ENCODE measurements at places on chromosomes 1 and 21. TPM values are rescaled to one million over a fixed set of nuclear protein-coding genes. Genes with fewer than 3 reads are reported as not detected.

The ALX3 gene
- not detected for polyA plus RNA-seq

The PPIAL4G gene
- polyA plus RNA-seq: not detected

- no peaks in the 10 kb centered on the region for H3K36me3 ChIP-seq
- DNase-seq: no peak
- H3K4me3 ChIP-seq: no peak overlapping the region
- H3K4me1 ChIP-seq: peaks cover 25% of the 10 kb centered on the region
Measured at GRCh38 chr1:184194236-184194635, 142.7 kb downstream of the TSEN15 start.

The PEX14 gene
- polyA plus RNA-seq: 15.7 TPM

DNA sequence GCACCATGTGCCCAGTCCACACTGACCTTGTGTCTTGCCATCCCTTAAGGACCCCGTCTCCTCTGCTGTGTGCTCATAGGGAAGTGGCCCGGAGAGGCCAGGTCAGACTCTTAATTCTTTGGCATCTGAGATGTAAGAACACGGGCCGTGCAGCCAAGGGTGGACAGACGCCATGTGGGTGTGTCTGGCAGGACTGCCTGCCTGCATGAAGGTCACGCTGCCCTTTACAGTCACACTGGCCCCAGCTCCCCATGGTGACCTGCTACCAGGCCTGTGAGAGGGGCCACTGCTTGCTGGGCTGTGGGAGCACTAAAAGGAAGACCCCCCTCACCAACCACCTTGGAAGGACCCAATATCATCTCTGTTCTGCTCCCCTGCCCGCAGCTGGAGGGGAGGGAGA, 17.7 kb downstream of the DHRS3 start:
- no peaks in the 10 kb centered on the region for H3K27me3 ChIP-seq
- H3K4me3 ChIP-seq: no peak overlapping the region
- H3K36me3 ChIP-seq: no peaks in the 10 kb centered on the region
- H3K4me1 ChIP-seq: peaks cover 92% of the 10 kb centered on the region

The KRTAP8-1 gene
- polyA plus RNA-seq: not detected

- H3K4me1 ChIP-seq: no peaks in the 10 kb centered on the region
- no peak overlapping the region for H3K27ac ChIP-seq
- H3K27me3 ChIP-seq: no peaks in the 10 kb centered on the region
- no peak overlapping the region for H3K4me3 ChIP-seq
Measured at GRCh38 chr1:115456441-115456961, 118.5 kb upstream of the NGF start.

- DNase-seq: no peak
- H3K4me1 ChIP-seq: peaks cover 25% of the 10 kb centered on the region
- no peaks in the 10 kb centered on the region for H3K36me3 ChIP-seq
- H3K27ac ChIP-seq: no peak overlapping the region
Measured at GRCh38 chr1:203662821-203663220, 36.2 kb downstream of the ATP2B4 start.

DNA sequence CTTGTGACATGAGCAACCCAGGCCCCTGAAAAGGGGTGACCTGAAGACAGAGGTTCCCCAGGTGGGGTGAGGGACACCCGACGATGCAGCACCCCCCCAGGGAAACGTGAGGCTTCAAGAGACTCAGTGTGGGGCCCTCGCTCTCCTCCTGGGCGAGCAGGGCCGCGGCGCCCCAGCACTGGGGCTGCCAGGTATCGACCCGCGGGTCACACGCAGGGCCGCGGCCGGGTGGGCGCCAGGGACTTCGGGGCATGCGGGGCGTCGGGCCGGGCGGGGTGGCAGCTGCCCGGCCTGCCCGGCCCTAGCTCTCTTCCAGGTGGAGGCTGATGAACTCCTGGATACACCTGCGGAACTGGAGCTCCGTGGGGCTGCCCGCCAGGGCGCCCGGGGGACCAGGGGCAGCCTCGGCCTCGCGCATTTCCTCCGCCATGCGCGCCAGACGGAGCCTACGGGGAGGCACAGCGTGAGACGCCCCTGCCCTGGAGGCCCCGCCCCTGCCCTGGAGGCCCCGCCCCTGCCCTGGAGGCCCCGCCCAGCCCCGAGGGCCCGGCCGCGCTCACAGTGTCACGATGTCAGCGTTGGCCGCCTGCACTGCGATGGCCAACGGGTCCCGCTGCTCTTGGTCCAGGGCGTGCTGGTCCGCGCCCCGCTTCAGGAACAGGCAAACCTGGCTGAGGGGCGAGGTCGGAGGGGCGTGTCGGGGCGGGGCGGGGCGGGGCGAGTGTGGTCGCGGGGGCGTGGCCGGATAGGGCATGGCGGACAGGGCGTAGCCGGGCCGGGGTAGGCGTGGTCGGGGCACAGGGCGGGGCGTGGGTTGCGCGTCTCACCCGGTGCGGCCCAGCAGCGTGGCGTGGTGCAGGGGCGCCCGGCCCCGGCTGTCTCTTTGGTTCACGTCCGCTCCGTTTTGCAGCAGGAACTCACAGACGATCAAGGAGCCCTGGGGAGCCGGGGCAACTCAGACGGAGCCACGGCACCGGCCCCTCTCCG, 13.3 kb downstream of the SCNN1D start:
- no peaks in the 10 kb centered on the region for H3K4me1 ChIP-seq
- H3K4me3 ChIP-seq: no peak overlapping the region
- H3K36me3 ChIP-seq: peaks cover 9% of the 10 kb centered on the region
- H3K27me3 ChIP-seq: no peaks in the 10 kb centered on the region

GRCh38 chr1:14693949-14694348, 95.5 kb downstream of the KAZN start:
- H3K36me3 ChIP-seq: no peaks in the 10 kb centered on the region
- no peak overlapping the region for H3K27ac ChIP-seq
- DNase-seq: no peak

- H3K36me3 ChIP-seq: no peaks in the 10 kb centered on the region
- no peak overlapping the region for H3K27ac ChIP-seq
- H3K4me1 ChIP-seq: peaks cover 46% of the 10 kb centered on the region
- no peaks in the 10 kb centered on the region for H3K27me3 ChIP-seq
- H3K4me3 ChIP-seq: no peak overlapping the region
Measured at GRCh38 chr1:235864931-235865525, 1.7 kb downstream of the LYST start.

GRCh38 chr1:112093372-112093694, 103.9 kb upstream of the KCND3 start:
- no peak overlapping the region for H3K4me3 ChIP-seq
- no peak for DNase-seq
- no peaks in the 10 kb centered on the region for H3K4me1 ChIP-seq
- H3K27ac ChIP-seq: no peak overlapping the region
- H3K27me3 ChIP-seq: no peaks in the 10 kb centered on the region

DNA sequence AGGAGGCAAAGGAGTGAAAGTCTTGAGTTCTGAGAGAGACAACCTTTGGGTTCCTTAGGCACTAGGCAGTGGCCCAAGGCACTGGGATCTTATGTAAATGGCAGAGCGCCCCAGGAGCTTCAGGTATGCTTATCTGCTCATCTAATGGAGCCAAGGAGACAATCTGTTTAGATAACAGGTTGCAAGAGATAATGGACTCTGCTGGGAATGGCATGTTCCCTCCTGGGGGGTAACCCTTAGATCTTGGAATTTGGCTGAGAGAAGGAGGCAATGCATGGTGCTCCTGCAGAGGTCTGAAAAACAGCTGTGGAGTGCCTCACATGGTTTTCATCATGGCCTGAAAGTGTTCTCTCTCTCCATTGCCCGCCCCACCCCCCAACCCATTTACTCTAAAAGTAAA, 44.1 kb upstream of the WLS start:
- H3K4me1 ChIP-seq: no peaks in the 10 kb centered on the region
- no peaks in the 10 kb centered on the region for H3K27me3 ChIP-seq
- no peak overlapping the region for H3K27ac ChIP-seq
- no peaks in the 10 kb centered on the region for H3K36me3 ChIP-seq
- no peak overlapping the region for H3K4me3 ChIP-seq

- no peak overlapping the region for H3K4me3 ChIP-seq
- H3K36me3 ChIP-seq: no peaks in the 10 kb centered on the region
- H3K27ac ChIP-seq: no peak overlapping the region
- DNase-seq: no peak
- H3K27me3 ChIP-seq: no peaks in the 10 kb centered on the region
Measured at GRCh38 chr21:31991356-31992331, 118.8 kb downstream of the HUNK start.

DNA sequence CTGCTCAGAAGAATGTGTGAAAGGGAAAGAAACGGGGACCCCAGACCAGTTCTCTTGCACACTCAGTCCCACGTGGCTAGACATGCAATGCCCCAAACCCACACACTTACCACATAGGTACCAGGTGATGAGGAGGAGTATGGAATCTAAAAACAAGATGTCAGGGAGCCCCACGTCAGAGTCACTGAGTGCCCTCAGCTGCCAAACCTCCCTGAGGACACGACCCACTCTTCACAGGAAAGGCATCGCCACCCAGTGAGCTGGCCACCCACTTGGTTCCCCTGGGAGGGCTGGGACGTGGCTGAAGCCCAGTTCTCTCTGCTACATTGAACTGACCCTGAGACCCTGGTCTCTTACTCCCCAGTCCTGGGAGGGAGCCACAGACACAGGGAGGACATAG, 41.4 kb downstream of the MRPL37 start:
- no peaks in the 10 kb centered on the region for H3K27me3 ChIP-seq
- DNase-seq: no peak
- no peak overlapping the region for H3K27ac ChIP-seq
- H3K36me3 ChIP-seq: no peaks in the 10 kb centered on the region
- H3K4me1 ChIP-seq: peaks cover 10% of the 10 kb centered on the region

The CCDC27 gene
- not detected for polyA plus RNA-seq

- H3K36me3 ChIP-seq: no peaks in the 10 kb centered on the region
- no peak for DNase-seq
- H3K4me3 ChIP-seq: no peak overlapping the region
- no peaks in the 10 kb centered on the region for H3K27me3 ChIP-seq
Measured at GRCh38 chr1:33078030-33078591, 2.8 kb upstream of the AZIN2 start.

The EFNA1 gene
- polyA plus RNA-seq: 30.2 TPM

DNA sequence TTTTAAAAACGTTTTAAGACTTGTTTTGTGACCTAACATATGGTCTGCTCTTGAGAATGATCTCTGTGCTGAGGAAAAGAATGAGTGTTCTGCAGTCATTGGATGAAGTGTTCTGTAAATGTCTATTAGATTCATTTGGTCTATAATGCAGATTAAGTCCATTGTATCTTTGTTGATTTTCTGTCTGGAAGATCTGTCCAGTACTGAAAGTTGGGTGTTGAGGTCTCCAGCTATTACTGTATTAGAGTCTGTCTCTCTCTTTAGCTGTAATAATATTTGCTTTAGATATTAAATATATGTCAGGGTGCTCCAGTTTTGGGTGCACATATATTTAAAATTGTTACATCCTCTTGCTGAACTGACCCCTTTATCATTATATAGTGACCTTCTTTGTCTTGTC, 43.2 kb downstream of the CELF3 start:
- no peak for DNase-seq
- H3K27me3 ChIP-seq: no peaks in the 10 kb centered on the region
- H3K4me3 ChIP-seq: no peak overlapping the region
- no peaks in the 10 kb centered on the region for H3K4me1 ChIP-seq
- H3K36me3 ChIP-seq: no peaks in the 10 kb centered on the region

DNA sequence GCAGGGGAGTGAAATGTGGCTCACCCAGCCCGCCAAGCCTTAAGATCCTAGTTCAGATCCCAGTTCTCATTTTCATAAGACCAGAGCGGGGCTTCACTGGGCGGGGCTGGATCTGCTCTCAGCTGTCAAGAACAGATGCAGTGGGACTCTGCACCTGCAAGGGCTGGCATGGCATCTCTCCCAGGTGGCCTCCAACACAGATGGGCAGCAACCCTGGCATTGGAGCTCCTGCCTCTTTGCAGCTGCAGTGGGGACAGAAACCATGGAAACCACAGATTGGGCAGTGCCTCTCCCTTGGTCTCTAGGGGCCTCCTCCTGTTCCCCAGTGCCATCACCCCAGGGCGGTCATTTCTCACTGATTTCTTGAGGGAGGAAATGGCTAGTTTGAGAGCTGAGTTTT, 267.7 kb downstream of the PRDM2 start:
- H3K36me3 ChIP-seq: no peaks in the 10 kb centered on the region
- H3K27me3 ChIP-seq: no peaks in the 10 kb centered on the region
- no peaks in the 10 kb centered on the region for H3K4me1 ChIP-seq
- no peak overlapping the region for H3K27ac ChIP-seq
- no peak overlapping the region for H3K4me3 ChIP-seq
- no peak for DNase-seq

The NUF2 gene
- polyA plus RNA-seq: 1.0 TPM

The SFT2D2 gene
- polyA plus RNA-seq: 9.4 TPM

GRCh38 chr1:29749024-29749945, 513.0 kb downstream of the PTPRU start:
- no peaks in the 10 kb centered on the region for H3K36me3 ChIP-seq
- no peak overlapping the region for H3K4me3 ChIP-seq
- no peak overlapping the region for H3K27ac ChIP-seq
- H3K4me1 ChIP-seq: no peaks in the 10 kb centered on the region
- DNase-seq: no peak

- no peaks in the 10 kb centered on the region for H3K4me1 ChIP-seq
- H3K27ac ChIP-seq: no peak overlapping the region
- H3K27me3 ChIP-seq: no peaks in the 10 kb centered on the region
- H3K4me3 ChIP-seq: no peak overlapping the region
- no peaks in the 10 kb centered on the region for H3K36me3 ChIP-seq
Measured at GRCh38 chr1:211493876-211494653, 2.1 kb upstream of the RD3 start.

The GRIK1 gene
- 4.6 TPM for polyA plus RNA-seq

GRCh38 chr21:44449473-44450363, 5.6 kb upstream of the LRRC3 start:
- H3K4me1 ChIP-seq: no peaks in the 10 kb centered on the region
- no peak for DNase-seq
- no peak overlapping the region for H3K27ac ChIP-seq
- no peaks in the 10 kb centered on the region for H3K36me3 ChIP-seq

The TRIM58 gene
- 0.10 TPM for polyA plus RNA-seq

GRCh38 chr1:112929979-112930378, 26.0 kb downstream of the SLC16A1 start:
- H3K36me3 ChIP-seq: no peaks in the 10 kb centered on the region
- DNase-seq: no peak
- H3K27me3 ChIP-seq: no peaks in the 10 kb centered on the region
- no peak overlapping the region for H3K4me3 ChIP-seq
- H3K4me1 ChIP-seq: peaks cover 2% of the 10 kb centered on the region

The SEMA6C gene
- 0.88 TPM for polyA plus RNA-seq

GRCh38 chr1:80509965-80510522, 1290.7 kb upstream of the ADGRL2 start:
- no peak overlapping the region for H3K4me3 ChIP-seq
- H3K36me3 ChIP-seq: no peaks in the 10 kb centered on the region
- H3K4me1 ChIP-seq: no peaks in the 10 kb centered on the region
- DNase-seq: no peak
- H3K27me3 ChIP-seq: no peaks in the 10 kb centered on the region

GRCh38 chr1:68111519-68112436, 61.4 kb upstream of the DIRAS3 start:
- H3K4me1 ChIP-seq: no peaks in the 10 kb centered on the region
- no peaks in the 10 kb centered on the region for H3K27me3 ChIP-seq
- DNase-seq: peak; percentile 84
- H3K27ac ChIP-seq: no peak overlapping the region
- H3K4me3 ChIP-seq: no peak overlapping the region
- H3K36me3 ChIP-seq: no peaks in the 10 kb centered on the region

GRCh38 chr1:25958465-25958864, 39.4 kb downstream of the PAFAH2 start:
- no peak overlapping the region for H3K27ac ChIP-seq
- no peaks in the 10 kb centered on the region for H3K36me3 ChIP-seq
- no peak for DNase-seq
- no peak overlapping the region for H3K4me3 ChIP-seq
